SK-N-SH treated with all-trans-retinoic acid at 6 μM for 48 hours (cell line): ENCODE measurements at places on chromosomes 13 and 19.

DNA sequence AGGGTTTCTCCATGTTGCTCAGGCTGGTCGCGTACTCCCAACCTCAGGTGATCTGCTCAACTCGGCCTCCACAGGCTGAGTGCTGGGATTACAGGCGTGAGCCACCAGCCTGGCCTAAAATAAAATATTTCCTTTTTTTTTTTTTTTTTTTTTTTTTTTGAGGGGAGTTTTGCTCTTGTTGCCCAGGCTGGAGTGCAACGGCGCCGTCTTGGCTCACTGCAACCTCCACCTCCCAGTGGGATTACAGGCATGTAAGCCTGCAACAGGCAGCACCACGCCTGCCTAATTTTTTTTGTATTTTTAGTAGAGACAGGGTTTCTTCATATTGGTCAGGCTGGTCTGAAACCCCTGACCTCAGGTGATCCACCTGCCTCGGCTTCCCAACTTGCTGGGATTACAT lies 4.9 kb downstream of the ZNF506 start:
- no peak for ATAC-seq

GRCh38 chr13:60572003-60572798 lies 175.2 kb downstream of the TDRD3 start:
- no peak for ATAC-seq

GRCh38 chr13:102798581-102799425 lies at the start of the genes BIVM and POGLUT2:
BIVM (plus strand) TSS chr13:102799119; CDS start chr13:102807268, 8,149 bp downstream.
POGLUT2 (minus strand) TSS chr13:102798976; CDS start chr13:102798670, 306 bp downstream.
- peak; percentile 95 for ATAC-seq

GRCh38 chr13:32495429-32495828 lies 43.2 kb downstream of the N4BP2L2 start:
- ATAC-seq: no peak; the same call in 2 of the 3 replicates

DNA sequence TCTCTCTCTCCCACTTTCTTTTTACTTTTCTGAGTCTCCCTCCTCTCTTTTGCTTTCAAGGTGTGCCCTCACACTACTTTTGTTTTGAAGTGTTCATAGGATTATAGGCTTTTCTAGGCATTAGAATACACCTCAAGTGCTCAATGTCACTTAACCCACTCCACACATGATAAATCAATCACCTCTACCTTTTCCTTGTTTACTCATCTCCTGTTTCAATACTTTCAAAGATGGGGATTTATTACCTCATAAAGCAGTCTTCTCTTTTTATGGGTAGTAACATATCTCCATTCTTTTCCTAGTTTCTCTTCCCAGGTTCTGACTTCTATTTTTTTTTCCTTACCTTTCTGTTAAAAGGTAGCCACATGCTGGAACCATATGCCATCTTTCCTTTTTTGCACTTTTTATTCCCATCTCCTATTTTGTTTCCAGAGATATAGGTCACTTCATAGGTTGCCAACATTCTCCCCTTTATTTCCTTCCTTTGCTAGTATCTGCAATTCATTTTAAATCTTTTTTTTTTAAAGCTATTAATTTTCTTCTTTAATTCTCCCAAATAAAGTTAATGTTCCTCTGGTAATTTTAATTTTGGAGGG lies 137.6 kb upstream of the SLC10A2 start:
- no peak for ATAC-seq

- no peak for ATAC-seq
These were observed 10.5 kb upstream of the OVOL3 start for GRCh38 chr19:36100476-36100875.

DNA sequence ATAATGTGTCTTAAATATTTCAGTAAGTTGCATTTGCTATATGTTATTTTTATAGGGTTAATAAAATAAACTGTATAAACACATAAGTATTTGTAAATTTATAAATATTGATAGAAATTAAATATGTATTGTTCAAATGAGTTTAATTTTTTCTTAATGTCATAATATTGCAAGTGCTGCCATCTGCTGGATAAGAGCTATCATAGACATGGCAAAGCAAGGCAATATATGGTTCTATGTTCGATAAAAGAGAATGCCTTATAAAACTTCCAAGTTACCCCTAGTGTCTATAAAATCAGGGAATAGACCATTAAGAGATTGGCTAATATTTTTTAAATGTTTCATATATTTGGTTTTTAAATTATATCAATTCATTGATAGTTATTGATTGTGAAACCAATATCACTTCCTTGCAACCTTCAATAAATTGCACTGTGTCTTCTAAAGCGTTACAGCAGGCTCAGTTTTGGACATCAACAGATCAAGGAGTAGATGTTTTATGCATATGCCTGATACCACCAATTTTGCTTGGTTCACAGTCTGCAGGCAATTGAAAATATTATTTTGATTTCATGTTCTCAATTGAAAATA lies 29.0 kb upstream of the SLITRK6 start:
- ATAC-seq: no peak

GRCh38 chr19:48925240-48925843 lies 8.2 kb upstream of the DHDH start:
- ATAC-seq: peak; percentile 77

GRCh38 chr13:37349916-37350315 lies 244.5 kb upstream of the CSNK1A1L start:
- no peak for ATAC-seq

GRCh38 chr19:7883796-7884570 lies 4.3 kb upstream of the LRRC8E start:
- no peak for ATAC-seq

DNA sequence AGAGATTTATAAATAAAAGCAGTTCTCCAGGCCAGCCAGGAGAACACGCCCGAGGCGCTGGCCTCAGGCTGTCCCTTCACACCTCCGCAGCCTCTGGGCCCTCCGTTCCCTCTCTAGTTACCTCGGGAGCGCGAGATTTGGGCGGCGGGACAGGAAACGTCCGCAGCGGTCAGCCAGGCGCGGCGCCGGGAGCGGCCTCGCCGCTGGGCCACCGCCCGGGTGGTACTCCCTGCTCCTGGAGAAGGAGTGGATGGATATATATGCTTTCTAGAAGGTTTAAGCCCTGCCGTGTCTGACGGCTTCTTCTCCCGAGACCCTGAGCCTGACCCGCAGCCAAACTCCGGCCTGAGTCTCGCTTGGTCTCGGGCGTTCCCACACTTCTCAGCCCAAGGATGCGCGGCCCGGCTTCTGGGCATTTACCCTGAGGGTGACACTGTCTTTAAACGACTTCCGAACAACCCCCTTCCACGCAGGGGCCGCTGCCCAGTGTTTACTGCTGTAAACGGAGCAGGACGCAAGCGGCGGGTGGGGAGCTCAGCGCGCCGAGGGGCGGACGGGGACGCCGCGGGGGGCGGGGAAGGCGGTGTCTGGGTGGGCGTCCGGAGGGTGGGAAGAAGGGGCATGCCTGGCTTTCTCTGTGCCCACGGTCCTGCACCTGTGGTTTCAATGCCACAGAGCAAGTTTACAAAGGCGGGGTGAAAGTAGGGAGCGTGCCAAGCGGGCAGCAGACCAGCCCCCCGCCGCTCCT lies 2.0 kb upstream of the ZIC2 start:
- peak; percentile 18 for ATAC-seq

DNA sequence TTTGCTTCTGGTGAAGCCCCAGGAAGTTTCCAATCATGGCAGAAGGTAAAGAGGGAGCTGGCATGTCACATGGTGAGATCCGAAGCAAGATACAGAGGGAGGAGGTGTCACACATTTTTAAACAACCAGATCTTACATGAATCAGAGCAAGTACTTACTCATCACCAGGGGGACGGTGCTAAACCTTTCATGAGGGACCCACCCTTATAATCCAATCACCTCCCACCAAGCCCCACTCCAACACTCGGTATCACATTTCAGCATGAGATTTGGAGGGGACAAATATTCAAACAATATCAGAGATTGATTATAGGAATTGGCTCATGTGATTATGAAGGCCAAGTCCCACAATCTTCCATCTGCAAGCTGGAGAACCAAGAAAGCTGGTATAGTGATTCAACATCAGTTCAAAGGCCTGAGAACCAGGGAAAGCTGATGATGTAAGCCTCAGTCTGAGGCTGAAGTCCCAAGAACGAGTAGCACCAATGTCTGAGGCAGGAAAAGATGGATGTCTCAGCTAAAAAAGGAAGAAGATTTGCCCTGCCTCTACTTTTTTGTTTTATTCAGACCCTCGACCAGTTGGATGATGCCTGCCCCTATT lies 58.6 kb upstream of the WDFY2 start:
- ATAC-seq: no peak

DNA sequence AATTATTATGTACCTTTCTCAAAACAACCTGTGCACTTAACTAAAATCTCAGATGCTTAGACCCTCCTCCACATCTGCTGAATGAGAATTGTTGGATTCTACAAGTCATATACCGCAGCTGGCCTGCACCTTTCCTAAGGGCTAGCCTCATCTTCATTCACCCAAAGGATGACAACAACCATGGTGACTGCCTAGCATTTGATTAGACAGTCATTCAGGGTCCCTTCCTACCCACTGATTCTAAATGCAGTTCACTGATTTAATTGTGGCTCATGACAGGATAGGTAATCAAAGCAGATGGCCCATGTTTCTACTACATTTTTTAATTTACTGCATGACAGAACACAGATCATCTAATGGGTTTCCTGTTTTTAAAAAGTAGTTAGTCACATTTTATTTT lies 551.9 kb upstream of the SLC10A2 start:
- no peak for ATAC-seq

GRCh38 chr13:95241321-95241720 lies 59.9 kb downstream of the ABCC4 start:
- ATAC-seq: no peak

- no peak for ATAC-seq
These were observed 97.0 kb downstream of the DCT start for GRCh38 chr13:94382517-94382916.

DNA sequence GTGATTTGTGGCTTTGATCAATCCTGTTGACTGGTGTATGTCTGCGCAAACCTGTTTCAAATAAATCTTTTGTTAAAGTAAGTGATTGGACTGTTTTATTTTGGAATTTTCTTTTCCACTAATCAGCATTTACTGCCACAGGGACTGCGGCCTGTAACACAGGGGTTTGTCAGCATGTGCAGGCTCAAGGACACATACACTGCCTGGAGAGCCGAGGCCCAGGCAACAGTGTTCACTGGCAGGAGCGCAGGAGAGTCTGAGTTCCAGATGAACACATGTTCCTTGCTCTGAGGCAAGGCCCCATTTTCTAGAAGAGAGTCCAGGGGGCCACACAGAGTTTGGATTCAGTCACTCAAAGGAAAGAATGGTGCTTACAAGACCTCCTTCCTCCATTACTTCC lies 26.0 kb downstream of the SHISA2 start:
- ATAC-seq: no peak

DNA sequence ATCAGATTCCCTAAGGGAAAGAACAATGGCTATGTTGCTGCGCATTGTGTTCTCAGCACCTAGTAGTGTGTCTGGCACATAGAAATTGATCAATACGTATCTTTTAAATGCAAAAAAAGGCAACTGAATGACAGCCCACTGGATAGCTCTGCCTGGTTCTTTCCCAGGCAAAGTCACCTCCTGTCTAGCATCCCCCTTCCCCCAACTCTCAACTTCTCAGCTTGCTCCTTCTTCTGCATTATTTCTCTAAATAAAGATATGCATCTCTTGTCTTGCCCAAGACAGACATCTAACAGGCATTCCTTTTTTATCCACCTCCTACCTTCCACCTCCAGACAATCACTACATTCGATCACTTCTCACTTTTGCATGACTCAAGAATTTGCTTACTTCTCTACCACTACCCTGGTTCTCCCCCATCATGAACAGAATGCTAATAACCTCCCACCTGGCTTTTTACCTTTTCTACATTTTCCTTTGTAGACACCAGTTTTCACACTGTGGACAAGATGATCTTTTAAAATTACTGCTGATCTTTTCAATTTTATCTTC lies 26.5 kb upstream of the OXGR1 start:
- ATAC-seq: no peak

DNA sequence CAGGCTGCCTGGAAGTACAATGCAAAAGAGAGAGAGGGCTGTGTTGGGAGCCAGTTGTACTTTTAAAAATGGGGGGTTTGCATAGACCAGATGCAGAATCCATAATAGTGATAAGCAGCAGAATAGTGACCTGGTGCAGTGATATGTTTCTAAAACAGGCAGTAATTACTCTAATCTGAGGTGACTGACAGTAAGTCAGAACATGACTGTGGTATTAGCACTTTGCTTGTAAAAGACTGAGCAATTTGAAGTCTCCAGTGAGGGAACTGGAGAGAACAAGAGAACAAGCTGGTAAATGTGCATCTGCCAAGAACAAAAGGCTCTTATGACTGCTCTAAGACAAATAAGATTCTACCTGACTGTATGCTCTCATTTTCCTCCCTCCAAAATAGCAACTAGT lies 383.4 kb downstream of the ITGBL1 start:
- no peak for ATAC-seq

DNA sequence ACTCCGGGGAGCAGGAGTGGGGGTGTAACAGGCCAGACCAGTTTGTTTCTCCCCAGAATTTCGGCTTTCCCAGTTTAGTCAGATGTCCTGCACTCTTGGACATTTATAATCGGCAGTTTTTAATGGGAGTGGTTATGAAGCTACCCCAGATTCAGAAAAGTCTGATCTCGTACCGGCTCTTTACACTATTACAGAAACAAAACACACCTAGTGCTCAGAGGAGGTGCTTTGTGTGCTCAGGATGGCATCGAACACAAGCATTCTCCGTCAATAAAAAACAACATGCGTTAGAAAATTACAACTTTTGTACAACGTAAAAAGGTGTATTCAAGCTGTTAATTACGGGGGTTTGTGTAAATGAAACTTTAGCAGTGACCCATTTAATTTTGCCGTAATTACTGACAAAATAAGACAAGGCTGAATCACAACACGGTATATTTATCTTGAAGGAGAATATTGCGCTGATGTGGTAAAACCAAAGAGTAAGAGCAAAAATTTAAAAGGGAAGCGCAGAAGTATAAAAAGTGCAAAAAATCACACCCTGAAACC lies 6.6 kb upstream of the SOX1 start:
- no peak for ATAC-seq

DNA sequence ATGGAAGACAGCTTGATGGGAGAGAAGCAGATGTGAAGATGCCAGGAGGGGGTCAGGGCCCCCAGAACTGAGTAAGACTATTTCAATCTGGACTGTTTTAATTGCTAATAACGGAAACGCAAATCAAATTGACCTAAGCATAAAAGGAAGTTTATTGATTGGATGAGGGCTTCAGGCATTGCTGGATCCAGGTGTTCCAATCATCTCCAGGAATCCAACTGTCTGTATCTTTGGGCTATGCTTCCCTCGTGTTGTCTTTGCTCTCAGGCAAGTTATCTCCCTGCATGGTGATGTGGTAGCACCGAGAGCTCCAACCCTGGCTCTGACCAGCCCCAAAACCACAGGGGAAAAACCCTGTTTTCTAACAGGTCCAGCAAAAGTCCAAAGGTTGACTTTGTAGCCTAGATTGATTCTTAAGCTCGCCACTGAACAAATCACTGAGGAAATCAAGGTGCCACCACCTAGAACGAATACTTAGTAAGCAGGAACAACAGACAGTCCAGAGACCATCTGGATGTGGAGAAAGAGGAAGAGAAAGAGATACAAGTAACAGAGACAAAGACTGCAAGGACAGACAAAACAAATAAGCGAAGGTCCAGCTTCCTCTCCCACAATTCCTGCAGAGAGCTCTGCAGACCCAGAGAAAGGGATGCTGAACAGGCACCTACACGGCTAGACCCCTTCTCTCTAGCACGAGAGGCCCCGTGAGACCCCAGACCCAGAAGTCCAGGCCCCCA lies 1.2 kb upstream of the C19orf81 start:
- ATAC-seq: no peak

- no peak for ATAC-seq
These were observed 618.3 kb upstream of the PCDH20 start for GRCh38 chr13:62033934-62034333.

GRCh38 chr13:102291587-102292218 lies 110.1 kb downstream of the FGF14 start:
- peak; percentile 59; the same call in 2 of the 3 replicates for ATAC-seq
